ENCODE measurements at places on chromosomes 16 and 17. TPM values are rescaled to one million over a fixed set of nuclear protein-coding genes. Genes with fewer than 3 reads are reported as not detected.

- DNase-seq: no peak
- no peak overlapping the region for H3K4me3 ChIP-seq
- H3K27me3 ChIP-seq: no peaks in the 10 kb centered on the region
- H3K4me1 ChIP-seq: no peaks in the 10 kb centered on the region
Measured at GRCh38 chr17:32475258-32475657, 11.5 kb upstream of the CDK5R1 start.

DNA sequence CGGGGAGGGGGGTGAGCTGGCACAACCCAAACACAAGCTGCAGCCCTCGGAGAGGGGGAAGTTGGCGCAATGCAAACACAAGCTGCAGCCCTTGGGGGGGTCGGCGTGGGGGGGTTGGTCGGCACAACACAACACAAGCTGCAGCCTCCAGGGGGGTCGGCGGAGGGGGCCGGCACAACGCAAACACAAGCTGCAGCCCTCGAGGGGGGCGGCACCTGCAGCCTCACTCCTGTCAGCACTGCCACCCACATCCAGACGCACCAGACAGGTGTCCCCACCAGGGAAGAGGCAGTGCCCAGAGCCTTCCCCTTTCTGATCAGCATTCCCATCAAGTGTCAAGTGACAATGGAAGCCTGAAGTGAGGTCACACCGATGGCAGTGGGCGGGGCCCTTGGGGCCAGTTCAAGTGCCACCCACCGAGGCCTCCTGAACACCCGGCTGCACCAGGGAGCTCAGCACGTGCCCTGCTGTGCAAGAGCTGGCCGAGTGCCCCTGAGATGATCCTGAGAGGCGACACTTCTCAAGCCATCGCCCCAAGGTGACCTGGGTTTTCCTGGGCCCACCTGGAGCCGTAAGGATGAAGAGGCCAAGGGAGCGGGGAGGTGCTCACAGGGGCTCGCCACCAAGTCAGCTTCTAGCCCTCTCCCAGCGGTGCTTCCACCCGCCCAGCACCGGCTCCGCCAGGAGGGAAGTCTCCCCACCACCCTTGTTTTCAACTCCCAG lies 59.3 kb downstream of the KLHDC4 start:
- H3K27me3 ChIP-seq: no peaks in the 10 kb centered on the region
- DNase-seq: peak; percentile 50
- no peaks in the 10 kb centered on the region for H3K36me3 ChIP-seq
- no peak overlapping the region for H3K4me3 ChIP-seq
- H3K4me1 ChIP-seq: no peaks in the 10 kb centered on the region

GRCh38 chr17:45951941-45952340 lies 47.1 kb upstream of the STH start:
- no peak overlapping the region for H3K4me3 ChIP-seq
- H3K27ac ChIP-seq: no peak overlapping the region
- DNase-seq: no peak
- peaks cover 31% of the 10 kb centered on the region for H3K27me3 ChIP-seq
- no peaks in the 10 kb centered on the region for H3K4me1 ChIP-seq
- H3K36me3 ChIP-seq: no peaks in the 10 kb centered on the region

DNA sequence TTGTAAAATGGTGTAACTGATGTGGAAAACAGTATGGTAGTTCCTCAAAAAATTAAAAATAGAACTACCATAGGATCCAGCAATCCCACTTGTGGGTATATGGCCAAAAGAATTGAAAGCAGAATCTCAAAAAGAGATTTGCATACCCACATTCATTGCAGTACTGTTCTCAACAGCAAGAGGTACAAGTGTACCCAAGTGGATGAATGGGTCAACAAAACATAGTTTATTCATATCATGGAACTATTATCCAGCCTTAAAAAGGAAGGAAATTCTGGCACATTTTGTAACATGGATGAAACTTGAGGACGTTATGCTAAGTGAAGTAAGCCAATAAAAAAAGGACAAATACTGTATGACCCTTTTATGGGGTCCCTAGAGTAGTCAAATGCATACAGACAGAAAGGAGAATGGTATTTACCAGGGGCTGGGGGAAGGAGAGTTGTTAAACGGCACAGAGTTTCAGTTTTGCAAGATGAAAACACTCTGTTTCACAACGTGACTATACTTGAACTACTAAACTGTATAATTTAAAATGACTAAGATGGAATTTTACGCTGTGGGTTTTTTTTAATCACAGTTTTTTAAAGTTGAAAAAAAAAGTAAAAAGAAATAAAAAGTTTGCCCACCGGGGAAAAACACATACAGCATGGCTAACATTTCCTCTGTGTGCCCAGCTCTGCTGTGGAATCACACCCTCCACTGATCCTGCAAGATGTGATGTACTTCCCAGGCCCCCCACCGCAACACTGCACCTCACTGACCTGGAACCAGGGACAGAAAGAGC lies 6.1 kb downstream of the TVP23A start:
- no peak overlapping the region for H3K4me3 ChIP-seq
- DNase-seq: no peak
- H3K27ac ChIP-seq: no peak overlapping the region
- H3K27me3 ChIP-seq: peaks cover 7% of the 10 kb centered on the region

Gene NOD2
- 0.13 TPM for total RNA-seq

Gene PDILT
- not detected for total RNA-seq

DNA sequence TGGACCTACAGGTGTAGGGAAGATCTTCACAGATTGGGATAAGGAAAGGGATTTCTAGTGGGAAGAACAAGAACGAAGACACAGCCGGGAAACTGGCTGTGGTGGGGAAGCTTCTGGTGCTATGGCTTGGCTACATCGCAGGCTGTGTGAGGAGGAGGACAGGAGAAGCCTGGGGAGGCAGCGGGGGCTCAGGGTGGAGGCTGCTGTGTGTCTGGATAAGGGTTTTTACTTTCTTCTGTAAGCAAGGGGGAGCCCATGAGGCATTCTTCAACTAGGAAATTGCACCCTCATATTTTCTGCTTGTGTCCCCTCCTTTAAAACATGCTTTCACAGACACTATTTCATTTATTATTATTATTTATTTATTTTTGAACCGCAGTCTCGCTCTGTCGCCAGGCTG lies 2.9 kb upstream of the RHBDF2 start:
- peak; percentile 3 for DNase-seq
- H3K4me3 ChIP-seq: no peak overlapping the region
- no peaks in the 10 kb centered on the region for H3K36me3 ChIP-seq
- peaks cover 4% of the 10 kb centered on the region for H3K27me3 ChIP-seq

DNA sequence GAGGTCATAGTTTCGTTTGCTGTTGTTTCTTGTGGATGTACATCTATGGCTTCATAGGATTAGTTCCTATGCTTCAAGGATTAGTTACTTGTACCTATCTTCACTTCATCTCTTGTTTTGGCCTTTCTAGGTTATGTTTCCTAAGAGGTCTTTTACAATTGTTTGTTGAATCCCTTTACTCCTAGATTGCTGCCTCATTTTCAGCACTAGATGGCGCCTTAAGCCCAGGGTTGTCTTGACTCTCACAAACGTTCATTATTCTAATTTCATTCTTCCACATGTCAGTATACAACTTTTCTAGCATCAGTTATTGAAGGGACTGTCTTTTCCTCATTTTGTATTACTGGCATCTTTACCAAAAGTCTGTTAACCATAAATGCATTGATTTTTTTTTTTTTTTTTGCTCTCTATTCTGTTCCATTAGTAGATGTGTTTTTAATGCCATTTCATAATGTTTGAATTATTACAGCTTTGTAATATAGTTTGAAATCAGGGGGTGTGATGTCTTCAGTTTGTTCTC lies 45.0 kb upstream of the NACA2 start:
- H3K27me3 ChIP-seq: no peaks in the 10 kb centered on the region
- H3K27ac ChIP-seq: no peak overlapping the region
- H3K4me1 ChIP-seq: no peaks in the 10 kb centered on the region

GRCh38 chr17:72723711-72724110 lies 368.8 kb downstream of the SLC39A11 start:
- H3K4me1 ChIP-seq: no peaks in the 10 kb centered on the region
- no peak for DNase-seq
- no peaks in the 10 kb centered on the region for H3K36me3 ChIP-seq

- no peak for DNase-seq
- H3K4me1 ChIP-seq: no peaks in the 10 kb centered on the region
Measured at GRCh38 chr16:2278272-2278608, 10.3 kb upstream of the RNPS1 start.

GRCh38 chr16:81873843-81874752 lies 95.0 kb downstream of the PLCG2 start:
- H3K27me3 ChIP-seq: no peaks in the 10 kb centered on the region
- H3K27ac ChIP-seq: no peak overlapping the region
- H3K4me3 ChIP-seq: no peak overlapping the region
- no peaks in the 10 kb centered on the region for H3K4me1 ChIP-seq
- DNase-seq: peak; percentile 66
- H3K36me3 ChIP-seq: no peaks in the 10 kb centered on the region

GRCh38 chr17:78114831-78115723 lies 13.5 kb downstream of the TMC6 start:
- H3K36me3 ChIP-seq: no peaks in the 10 kb centered on the region
- no peak overlapping the region for H3K4me3 ChIP-seq
- no peak for DNase-seq
- no peak overlapping the region for H3K27ac ChIP-seq
- no peaks in the 10 kb centered on the region for H3K27me3 ChIP-seq

DNA sequence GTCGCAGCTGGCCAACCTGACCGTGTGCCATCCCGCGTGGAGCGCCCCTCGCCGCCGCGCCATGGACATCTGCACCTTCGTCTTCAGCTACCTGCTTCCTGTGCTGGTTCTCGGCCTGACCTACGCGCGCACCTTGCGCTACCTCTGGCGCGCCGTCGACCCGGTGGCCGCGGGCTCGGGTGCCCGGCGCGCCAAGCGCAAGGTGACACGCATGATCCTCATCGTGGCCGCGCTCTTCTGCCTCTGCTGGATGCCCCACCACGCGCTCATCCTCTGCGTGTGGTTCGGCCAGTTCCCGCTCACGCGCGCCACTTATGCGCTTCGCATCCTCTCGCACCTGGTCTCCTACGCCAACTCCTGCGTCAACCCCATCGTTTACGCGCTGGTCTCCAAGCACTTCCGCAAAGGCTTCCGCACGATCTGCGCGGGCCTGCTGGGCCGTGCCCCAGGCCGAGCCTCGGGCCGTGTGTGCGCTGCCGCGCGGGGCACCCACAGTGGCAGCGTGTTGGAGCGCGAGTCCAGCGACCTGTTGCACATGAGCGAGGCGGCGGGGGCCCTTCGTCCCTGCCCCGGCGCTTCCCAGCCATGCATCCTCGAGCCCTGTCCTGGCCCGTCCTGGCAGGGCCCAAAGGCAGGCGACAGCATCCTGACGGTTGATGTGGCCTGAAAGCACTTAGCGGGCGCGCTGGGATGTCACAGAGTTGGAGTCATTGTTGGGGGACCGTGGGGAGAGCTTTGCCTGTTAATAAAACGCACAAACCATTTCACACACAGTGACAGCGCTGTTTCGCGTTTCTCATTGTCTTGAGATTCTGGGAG lies 2.0 kb upstream of the ZACN start:
- peaks cover 21% of the 10 kb centered on the region for H3K4me1 ChIP-seq
- H3K27me3 ChIP-seq: peaks cover 70% of the 10 kb centered on the region
- DNase-seq: no peak
- no peaks in the 10 kb centered on the region for H3K36me3 ChIP-seq
- no peak overlapping the region for H3K27ac ChIP-seq
- no peak overlapping the region for H3K4me3 ChIP-seq
